ENCODE measurements at places on chromosomes 6 and 20. TPM values are rescaled to one million over a fixed set of nuclear protein-coding genes. Genes with fewer than 3 reads are reported as not detected.

KIAA1755 gene
- 4.0 TPM for polyA plus RNA-seq

DNA sequence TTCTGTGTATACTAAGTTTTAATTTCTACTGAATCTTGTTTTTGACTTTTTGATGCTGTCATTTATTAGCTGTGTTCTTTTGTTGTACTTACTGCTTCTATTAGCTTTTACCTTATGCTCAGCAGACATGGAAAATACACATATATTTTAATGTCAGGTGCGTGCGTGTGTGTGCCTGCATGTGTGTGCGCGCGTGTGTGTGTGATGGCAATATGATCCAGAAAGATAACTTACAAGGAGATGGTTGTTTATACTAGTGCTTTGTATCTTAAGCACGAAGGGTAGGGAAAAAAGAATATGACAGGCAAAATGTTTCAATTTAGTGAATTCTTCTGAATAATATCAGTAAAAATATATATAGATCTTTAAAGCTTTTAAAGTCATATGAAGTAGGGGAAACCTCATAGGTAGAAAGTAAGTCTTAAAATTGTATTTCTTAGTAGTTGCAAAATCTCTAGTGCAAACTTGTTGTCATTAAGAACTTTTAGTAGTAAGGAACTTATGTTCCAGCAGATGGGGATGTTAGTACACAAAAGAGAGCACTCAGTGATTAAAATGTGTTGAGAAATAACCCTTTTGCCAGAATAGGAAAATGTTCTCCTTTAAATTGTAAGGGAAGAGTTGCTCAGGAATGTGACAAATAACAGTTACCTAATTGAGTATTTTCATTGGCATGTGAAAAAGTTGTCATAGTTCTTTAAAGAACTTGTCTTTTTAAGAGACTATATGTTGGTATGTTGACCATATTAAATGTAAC, 13.2 kb downstream of the QKI start:
- DNase-seq: peak; percentile 80
- peak overlapping the region; percentile 34 for H3K4me3 ChIP-seq
- H3K4me1 ChIP-seq: peaks cover 59% of the 10 kb centered on the region
- H3K27ac ChIP-seq: peak overlapping the region; percentile 23

DNA sequence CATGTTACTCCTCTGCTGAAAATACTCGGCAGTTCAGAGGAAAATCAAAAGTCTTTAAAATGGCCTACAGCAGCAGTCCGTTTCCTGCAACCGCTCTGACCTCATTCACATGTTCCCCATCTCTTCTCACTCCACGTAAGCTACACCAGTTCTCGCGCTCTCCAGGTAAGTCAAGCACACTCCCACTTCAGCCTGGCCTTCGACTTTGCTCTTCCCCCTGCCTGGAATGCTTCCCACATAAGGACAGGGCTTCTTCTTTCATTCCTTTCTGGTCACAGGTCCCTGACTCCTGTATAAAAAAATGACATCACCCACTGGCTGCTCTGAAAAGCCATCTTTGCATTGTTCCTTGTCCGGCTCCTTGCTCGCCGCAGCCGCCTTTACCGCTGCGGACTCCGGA, 42.7 kb downstream of the MGME1 start:
- H3K27ac ChIP-seq: no peak overlapping the region
- H3K27me3 ChIP-seq: no peaks in the 10 kb centered on the region
- H3K4me1 ChIP-seq: no peaks in the 10 kb centered on the region
- no peaks in the 10 kb centered on the region for H3K36me3 ChIP-seq

- no peaks in the 10 kb centered on the region for H3K36me3 ChIP-seq
- H3K4me3 ChIP-seq: peak overlapping the region; percentile 37
- DNase-seq: no peak
- peak overlapping the region; percentile 99 for H3K27ac ChIP-seq
- H3K27me3 ChIP-seq: no peaks in the 10 kb centered on the region
These were observed 59.2 kb upstream of the SNX9 start for GRCh38 chr6:157763904-157764177.

- H3K27ac ChIP-seq: no peak overlapping the region
- peaks cover 10% of the 10 kb centered on the region for H3K27me3 ChIP-seq
- DNase-seq: no peak
- no peaks in the 10 kb centered on the region for H3K4me1 ChIP-seq
- no peak overlapping the region for H3K4me3 ChIP-seq
These were observed 31.2 kb downstream of the GCNT2 start for GRCh38 chr6:10552270-10552810.
